ENCODE measurements at places on chromosomes 3 and 15.

- no peak for DNase-seq
Measured at GRCh38 chr15:65777053-65777452, 15.0 kb downstream of the DENND4A start.

DNA sequence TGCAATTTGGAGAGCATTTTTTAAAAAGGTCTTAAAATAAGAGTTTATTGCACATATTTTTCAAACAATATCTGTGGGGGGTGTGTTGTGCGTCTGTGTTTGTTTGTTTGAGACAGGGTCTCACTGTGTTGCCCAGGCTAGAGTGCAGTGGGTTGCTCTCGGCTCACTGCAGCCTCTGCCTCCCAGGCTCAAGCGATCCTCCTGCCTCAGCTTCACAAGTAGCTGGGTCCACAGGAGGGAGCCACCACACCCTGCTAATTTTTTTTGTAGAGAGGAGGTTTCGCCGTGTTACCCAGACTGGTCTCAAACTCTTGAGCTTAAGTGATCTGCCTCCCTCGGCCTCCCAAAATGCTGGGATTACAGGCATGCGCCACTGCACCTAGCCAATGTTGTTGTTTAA is 2.7 kb downstream of the MLF1 start:
- DNase-seq, result no peak

GRCh38 chr3:134360046-134360445 is 14.2 kb downstream of the AMOTL2 start:
- DNase-seq, result no peak

- DNase-seq, result peak; percentile 85
Measured at GRCh38 chr3:50194128-50194902, 2.9 kb downstream of the GNAT1 start.

- DNase-seq, result no peak
Measured at GRCh38 chr3:184795522-184796190, 16.3 kb upstream of the VPS8 start.

DNA sequence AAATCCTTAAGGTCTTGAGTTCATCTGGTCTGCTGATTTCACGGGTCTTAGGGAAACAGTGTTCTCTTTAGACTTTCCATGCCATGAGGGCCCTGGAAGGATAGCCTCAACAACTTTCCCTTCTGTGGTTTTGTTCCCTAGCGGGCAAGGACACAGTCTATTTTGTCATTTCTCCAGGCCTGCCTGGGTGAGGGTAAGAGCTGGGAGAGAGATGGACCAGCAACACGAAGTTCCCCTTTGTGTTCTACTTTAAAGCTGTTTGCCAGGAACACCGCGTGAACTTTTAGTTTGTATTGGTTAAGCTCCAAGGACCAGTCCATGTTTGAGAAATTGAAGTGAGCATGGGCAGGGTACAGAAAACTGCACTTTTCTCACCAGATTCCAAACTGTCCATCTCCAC is 20.9 kb downstream of the ST3GAL6 start:
- DNase-seq, result no peak

DNA sequence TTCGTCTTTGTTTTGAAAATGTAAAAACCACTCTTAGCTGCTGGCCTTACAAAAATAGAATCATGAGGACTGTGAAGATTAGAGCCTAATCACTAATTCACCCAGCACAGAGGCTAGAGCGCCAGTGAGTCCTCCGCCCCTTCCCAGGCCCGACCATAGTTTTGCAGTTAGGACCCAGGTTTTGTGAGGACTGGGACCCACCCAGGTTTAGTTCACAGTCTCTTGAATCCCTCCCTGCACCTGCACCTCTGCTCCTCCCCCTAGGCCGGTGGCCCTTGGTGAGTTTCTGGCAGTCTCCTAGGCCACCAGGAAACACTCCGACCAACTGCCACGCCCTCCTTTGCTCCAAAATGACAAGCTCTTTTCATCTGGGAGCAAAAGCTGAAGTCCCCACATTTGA is 136.0 kb upstream of the CCDC54 start:
- no peak for DNase-seq

DNA sequence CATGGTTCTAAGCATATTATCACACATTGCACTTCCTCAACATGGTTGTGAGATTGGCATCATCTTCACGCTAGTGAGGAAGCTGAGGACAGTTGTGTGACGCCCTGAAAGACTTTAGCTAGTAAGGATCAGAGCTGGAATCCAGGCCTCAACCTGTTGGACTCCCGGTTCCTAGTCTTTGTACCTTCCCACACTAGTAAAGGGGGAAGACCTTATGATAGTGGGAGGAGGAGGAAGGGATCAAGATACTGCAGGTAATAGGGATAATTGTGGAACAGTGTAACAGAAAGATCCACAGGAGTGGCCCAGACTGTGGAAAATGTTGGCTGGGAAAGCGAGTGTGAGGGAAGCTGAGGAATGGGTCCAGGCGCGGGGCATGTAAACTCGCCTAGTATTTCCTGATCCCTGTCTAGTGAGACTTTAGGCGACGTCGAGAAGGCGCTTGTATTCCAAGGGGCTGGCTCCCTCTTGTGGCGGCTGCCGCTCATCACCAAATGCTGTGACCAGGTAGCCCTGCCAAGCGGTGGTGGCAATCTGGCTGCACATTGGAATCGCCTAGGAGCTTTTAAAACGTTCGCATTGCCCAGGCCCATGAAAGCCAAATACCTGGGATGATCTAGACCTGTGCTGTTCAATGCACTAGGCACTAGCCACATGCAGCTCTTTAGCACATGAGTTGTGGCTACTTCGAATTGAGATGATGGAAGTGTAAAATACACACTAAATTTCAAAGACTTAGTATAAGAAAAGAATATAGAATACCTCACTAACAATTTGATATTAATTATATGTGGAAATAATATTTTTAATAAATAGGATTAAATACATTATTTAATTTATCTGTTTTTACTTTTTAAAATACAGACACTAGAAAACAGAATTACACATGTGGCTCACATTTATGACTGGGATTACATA is 38.8 kb upstream of the CLDN18 start:
- DNase-seq, result peak; percentile 26

- DNase-seq, result no peak
Measured at GRCh38 chr3:46412786-46413298, 5.8 kb downstream of the CCRL2 start.

DNA sequence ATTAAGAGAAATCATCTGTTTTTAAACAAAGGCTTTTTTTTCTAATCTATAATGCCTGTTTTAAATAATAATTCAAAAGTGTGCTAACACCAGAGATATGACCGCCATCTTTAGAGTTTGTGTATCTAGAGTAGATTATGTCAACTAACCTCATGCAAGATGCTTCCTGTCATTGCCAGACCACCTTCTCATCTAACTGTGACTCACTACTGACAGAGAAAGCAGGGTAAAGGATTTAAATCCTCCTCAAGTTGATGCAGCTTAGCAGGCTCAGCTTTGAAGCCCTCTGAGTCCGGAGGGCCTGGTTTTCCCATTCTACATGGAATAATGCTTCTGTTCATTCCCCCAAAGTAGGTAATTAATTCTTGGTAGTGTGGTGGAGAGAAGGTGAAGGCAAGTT is 108.5 kb downstream of the ECT2 start:
- no peak for DNase-seq

DNA sequence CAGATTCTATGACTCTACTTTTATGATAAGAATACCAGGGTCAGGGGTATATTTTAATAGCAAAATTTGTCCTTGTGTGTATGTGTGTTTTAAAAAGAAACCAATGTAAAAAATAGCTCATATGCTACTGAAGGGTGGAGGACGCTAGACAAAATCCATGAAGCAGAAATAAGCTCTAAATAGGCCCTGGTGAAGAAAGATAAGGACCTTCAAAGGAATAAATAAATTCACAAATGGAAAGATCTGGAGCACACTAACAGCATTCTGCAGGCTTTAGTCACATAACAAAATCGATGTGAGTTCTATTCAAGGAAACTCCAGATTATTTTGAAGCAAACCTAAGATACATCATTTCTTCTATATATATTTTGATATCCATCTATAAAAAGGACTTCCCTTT is 27.2 kb upstream of the ATP11B start:
- no peak for DNase-seq

- no peak for DNase-seq
Measured at GRCh38 chr15:44099671-44100070, 95.4 kb downstream of the FRMD5 start.

DNA sequence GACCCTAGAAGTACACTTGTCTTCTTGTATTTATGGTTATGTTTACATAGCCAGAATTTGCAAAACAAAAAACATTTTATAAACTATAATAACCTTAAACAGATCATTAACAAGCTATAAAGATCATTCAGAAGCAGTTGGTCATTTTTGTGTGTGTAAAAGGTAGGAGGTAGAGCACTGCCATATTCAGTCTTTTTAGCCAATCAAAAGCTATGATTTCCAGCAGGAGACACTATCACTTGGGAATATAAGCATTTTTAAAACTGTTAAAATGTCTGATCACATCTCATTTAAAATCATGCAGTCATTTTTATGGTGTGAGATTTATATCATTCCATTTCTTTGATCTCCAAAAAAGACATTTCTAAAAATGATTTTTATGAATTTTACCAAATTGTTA is 42.6 kb upstream of the ATP2C1 start:
- no peak for DNase-seq

- peak; percentile 3 for DNase-seq
Measured at GRCh38 chr3:42652611-42653302, 740 bp upstream of the ZBTB47 start.

DNA sequence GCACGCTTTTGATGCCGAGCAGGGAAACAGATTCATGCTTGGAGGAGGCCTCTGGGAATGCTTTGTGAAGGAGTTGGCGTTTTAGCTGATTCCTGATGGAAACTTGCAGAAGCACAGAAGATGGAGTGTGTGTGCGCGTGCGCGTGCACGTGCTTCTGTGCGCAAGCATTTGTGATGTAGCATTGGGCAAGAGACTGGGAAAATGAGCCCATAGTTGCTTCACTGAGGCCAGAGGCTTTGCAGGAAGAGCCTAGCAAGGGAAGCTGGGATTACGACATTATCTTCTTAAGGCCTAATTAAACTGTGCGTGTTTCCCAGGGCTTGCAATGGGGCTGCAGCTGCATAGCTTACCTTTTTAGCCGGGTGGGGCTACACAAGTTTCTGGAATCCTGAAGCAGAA is 18.1 kb upstream of the AGBL1 start:
- no peak for DNase-seq

- DNase-seq, result no peak
Measured at GRCh38 chr15:66937588-66937987, 127.8 kb upstream of the SMAD3 start.

GRCh38 chr3:135779590-135780235 is 185.8 kb upstream of the PPP2R3A start:
- DNase-seq, result no peak

DNA sequence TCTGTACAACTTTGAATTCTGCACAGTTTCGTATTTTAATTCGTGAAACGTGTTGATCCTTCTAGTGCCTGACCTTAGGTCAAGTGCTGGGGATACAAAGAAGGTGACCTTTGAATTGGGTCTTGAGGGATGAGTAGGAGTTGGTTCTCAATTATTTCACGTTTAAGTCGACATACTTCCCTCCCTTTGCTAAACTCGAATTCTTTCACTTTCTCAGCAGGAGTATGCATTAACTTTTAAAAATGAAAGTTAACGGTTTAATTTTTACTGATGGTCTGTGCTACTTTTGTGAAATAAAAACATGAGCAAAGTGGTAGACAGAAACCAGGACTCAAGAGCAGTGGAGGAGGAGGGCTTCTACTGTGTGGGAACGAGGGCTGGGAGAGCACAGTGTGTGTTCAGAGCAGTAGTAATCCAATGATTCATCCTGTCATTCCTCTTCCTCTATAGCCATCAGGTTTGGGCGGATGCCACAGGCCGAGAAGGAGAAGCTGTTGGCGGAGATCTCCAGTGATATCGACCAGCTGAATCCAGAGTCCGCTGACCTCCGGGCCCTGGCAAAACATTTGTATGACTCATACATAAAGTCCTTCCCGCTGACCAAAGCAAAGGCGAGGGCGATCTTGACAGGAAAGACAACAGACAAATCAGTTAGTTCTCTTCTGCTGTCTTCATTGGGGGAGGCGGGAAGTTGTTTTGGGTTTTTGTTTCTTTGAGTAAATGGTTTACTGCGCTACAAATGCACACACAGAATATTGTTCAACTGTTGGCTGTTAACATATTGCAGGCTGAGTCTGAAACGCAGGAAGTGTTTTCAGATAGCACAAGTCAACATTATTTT is 78.6 kb upstream of the TSEN2 start:
- DNase-seq, result no peak
